Activated B cell treated with CpG ODN at 0.5 μM for 24 hours (primary cell): ENCODE measurements at places on chromosomes 2 and 18. TPM values are rescaled to one million over a fixed set of nuclear protein-coding genes. Genes with fewer than 3 reads are reported as not detected.

COBLL1 gene
- total RNA-seq: 182 and 222 TPM in 2 replicates

ZBTB7C gene
- total RNA-seq: not detected in 2 replicates

GRCh38 chr2:219495531-219496122 lies 3.1 kb upstream of the GMPPA start:
- H3K27ac ChIP-seq: no peak overlapping the region
- peaks cover 44% of the 10 kb centered on the region for H3K27me3 ChIP-seq
- DNase-seq: no peak
- H3K4me1 ChIP-seq: peaks cover 34% of the 10 kb centered on the region
- no peak overlapping the region for H3K4me3 ChIP-seq

GRCh38 chr2:235864302-235864701 lies 303.9 kb downstream of the GBX2 start:
- H3K27ac ChIP-seq: no peak overlapping the region
- H3K36me3 ChIP-seq: no peaks in the 10 kb centered on the region
- no peak overlapping the region for H3K4me3 ChIP-seq
- peaks cover 10% of the 10 kb centered on the region for H3K27me3 ChIP-seq
- no peaks in the 10 kb centered on the region for H3K4me1 ChIP-seq

DNA sequence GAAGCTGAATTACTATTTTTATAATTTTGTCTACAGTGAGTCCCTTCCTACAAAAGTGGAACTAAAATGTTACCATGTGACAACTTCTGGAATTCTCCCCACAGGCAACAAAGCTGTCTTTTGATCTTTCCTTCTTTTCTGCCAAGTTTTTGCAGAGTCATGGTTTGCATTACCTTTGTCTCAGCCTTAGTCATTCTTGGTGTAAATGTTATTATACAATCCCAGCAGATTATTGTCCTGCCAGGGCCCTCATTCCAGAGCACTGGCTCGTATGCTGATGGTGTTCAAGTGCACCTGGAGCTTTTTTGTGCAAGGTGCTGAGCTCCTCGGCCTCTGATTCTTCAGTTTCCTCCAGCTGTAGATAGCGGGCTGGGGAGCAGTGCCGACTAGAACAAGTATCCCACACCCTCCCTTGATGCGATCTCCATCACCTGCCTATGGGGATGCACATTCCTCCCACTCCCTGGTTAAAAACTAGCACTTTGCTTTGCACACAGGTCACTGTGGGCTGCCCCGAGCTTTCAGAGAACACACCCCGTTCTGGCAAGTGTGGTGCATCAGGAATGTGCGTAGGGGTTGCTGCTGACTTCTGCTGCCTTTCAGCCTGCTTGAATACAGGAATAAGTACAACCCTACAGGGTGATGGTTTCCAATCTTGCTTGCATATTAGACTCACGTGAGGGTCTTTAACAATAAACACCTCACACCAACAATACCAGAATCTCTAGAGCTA lies 263.6 kb downstream of the RNF144A start:
- H3K4me3 ChIP-seq: no peak overlapping the region
- no peak for DNase-seq
- H3K27me3 ChIP-seq: peaks cover 3% of the 10 kb centered on the region
- H3K36me3 ChIP-seq: no peaks in the 10 kb centered on the region

GRCh38 chr18:37499044-37499443 lies 66.6 kb downstream of the CELF4 start:
- H3K27me3 ChIP-seq: peaks cover 5% of the 10 kb centered on the region
- no peak for DNase-seq
- H3K36me3 ChIP-seq: no peaks in the 10 kb centered on the region
- H3K4me3 ChIP-seq: no peak overlapping the region

DNA sequence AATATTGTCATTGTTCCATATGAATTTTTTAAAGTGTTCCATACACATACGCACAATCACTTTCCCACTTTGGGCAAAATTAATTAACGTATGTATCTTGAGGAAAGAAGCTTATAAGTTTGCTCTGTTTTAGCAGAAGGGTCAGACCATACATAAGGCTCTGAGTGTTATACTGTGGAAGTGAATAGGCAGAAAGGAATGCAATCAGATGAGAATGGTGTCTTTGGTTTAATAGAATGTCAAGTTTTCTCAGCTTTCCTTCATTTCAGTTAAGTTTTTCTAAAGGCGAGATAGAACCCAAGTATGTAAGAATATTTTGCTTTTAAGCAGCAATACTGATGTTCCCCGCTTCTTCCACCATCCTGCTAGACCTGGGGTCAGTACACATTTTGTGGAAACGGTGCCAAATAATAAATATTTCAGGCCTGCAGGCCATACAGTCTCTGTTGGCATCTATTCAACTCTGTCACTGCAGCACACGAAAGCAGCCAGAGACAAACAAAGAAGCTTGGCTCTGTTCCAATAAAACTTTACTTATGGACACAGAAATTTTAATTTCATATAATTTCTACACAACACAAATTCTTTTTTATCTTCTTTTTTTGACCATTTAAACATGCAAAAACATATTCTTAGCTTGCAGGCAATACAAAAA lies 100.6 kb downstream of the UPP2 start:
- H3K27ac ChIP-seq: no peak overlapping the region
- H3K4me3 ChIP-seq: no peak overlapping the region
- H3K36me3 ChIP-seq: no peaks in the 10 kb centered on the region
- no peaks in the 10 kb centered on the region for H3K27me3 ChIP-seq
- H3K4me1 ChIP-seq: peaks cover 1% of the 10 kb centered on the region

DNA sequence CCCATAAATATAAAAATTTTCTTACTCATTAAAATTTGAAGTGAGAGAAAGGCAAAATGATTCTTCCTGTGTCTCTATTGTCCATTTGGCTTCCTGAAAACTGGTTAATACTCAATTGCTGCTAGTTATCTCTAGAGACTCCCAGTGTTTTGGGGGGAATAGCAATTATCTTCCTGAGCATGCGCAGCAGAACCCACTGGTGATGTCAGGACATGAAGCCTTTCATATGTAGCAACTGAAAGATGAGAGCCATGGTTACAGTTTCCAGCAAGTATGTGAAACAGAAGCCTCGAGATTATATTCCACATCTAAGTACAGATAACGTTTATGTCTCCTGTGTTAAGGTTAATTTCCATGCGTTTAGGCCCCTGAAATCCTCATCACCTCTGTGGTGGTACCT lies 254.3 kb upstream of the FIGN start:
- no peak overlapping the region for H3K27ac ChIP-seq
- H3K36me3 ChIP-seq: no peaks in the 10 kb centered on the region
- H3K4me3 ChIP-seq: no peak overlapping the region
